Small intestine (tissue), 16 donors: ENCODE measurements at places on chromosomes 11 and 22. TPM values are rescaled to one million over a fixed set of nuclear protein-coding genes. Genes with fewer than 3 reads are reported as not detected.

DNA sequence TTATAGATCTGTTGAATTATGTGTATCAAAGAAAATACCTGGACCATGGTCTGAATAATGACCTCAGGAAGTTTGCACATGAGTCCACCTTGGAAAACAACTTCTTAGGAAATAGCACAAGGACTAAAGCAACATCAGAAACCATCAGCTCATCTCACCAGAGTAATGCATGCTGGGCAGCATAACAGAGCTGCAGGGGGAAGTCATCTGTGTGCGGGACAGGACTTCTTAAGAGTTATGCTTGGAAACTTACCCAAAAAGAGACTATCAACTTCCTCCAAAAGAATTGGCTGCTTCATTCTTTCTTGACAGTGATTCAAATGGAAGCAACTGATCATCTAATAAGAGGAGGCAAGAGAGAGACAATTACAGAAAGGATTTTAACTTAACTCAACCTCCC lies 2.5 kb downstream of the OR56B4 start:
- DNase-seq = no peak

GRCh38 chr22:45007391-45008185 lies 2.2 kb downstream of the PHF21B start:
- DNase-seq = no peak

DNA sequence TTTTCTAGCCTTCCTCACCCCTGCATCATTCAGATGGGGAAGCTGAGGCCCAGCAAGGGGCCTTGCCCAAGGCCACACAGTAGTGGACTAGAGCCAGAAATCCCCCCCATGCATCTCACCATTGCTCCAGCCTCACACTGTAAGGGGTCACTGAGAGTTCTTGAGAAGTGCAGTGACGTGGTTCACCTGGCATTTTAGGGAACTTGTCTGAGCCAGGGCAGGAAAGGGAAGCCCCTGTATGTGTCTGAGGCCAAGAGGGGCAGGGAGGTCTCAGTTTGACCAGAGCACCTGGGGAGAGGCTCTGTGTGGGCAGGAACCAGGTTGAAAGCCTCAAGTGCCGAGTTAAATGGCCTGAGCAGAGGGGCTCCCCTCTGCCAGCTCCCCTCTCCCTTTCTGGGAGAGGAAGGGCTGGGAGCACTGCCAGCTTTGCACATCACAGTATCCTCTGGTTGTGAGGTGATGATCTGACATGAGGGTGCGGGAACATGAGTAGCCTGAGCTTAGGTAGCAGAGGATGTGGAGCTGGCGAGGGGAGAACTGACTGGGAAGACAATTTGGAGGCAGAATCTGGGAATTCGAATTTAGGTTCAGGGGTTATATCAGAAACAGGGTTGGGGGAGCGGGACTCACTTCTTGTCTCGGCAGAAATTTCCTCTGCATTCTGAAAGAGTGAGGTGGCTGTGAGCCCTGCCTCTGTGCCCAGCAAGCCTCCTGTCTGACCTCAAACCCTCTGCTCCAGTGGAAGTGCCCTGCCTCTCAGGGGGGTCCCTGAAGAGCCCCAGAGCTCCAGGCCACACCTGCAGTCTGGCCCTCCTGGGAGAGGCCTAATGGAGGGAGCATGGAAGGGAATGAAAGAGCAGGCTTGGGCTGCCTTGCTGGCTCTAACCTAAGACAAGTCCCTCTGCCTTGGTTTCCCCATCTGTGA lies 14.6 kb downstream of the ARHGEF17 start:
- no peak for DNase-seq

DNA sequence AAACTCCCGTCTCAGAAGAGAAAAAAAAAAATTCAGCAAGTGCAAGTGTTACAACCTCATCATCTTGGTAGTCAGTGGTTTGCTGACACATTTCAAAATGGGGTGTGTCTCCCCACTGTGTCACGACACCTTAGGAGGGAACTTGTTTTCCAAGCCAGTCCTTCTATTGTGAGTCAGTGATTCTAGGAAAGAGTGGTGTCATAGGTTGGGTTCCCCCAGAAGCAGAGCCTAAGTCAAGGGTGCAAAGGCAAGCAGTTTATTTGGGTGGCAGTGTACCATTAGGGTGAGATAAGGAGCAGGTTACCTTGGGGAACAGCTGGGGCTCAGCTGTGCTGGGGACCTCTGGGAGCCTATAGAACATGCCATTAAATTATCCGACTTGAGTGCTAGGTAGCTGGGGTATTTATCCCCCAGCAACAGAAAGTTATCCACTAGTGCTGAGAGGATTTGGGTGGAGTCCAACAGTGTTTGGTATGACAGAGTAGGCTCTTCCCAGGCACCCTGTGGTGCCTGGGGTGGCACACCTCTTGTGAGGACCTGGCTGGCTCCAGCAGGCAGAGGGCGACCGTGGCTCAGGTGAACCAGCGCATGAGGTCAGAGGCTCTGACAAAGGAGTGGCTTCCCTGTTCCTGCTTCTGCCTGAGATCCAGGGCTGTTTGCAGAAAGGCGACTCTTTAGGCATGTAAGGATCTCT lies 41.7 kb downstream of the KIAA1671 start:
- peak; percentile 65 for DNase-seq

Gene PRAME
- polyA plus RNA-seq = not detected

- no peak for DNase-seq
Observed at GRCh38 chr22:47094861-47095330, 332.4 kb downstream of the TBC1D22A start.

Gene LGALS12
- 0.09 TPM for polyA plus RNA-seq
